Urinary bladder (tissue), 4 donors: ENCODE measurements at places on chromosomes 12 and 14. TPM values are rescaled to one million over a fixed set of nuclear protein-coding genes. Genes with fewer than 3 reads are reported as not detected.

DNA sequence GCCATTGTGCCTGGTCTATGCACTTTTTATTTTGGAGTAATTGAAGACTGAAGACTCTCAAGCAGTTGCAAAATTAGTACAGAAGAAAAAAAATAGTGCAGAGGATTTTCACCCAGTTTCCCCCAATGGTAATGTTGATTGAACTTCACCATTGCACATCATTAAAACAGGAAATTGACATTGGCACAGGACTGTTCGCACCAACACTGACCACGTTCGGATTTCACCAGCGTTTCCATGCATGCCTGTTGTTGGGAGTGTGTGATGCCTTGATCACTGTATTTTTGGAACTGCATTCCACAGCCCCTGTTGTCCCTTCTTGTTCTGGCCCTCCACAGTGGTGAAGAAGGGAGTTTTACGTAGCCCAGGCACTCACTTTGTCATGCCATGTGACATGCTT lies 67.1 kb downstream of the FOXN4 start:
- no peak for DNase-seq

GRCh38 chr14:95608637-95609235 lies 73.9 kb downstream of the GLRX5 start:
- DNase-seq: no peak

- DNase-seq: no peak
These were observed 106.6 kb downstream of the APAF1 start for GRCh38 chr12:98751580-98752115.

DNA sequence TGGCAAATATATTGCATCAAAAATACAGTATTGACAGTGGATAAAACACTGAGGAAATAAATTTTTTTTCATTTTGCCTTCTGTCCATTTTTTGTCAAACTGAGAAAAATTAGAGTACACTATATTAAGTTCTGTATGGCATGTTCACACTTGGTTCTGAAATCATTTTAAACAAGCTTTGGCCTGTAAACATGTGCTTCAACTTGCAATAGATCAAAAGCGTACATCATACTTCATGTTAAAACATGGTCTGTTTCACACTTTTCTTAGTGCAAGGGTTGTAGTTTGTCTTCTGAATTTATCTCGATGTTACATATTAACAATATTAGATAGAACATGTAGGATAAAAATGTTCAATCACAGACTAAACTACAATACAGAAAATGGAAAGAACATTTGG lies 208.0 kb downstream of the PCNX1 start:
- DNase-seq: no peak

DNA sequence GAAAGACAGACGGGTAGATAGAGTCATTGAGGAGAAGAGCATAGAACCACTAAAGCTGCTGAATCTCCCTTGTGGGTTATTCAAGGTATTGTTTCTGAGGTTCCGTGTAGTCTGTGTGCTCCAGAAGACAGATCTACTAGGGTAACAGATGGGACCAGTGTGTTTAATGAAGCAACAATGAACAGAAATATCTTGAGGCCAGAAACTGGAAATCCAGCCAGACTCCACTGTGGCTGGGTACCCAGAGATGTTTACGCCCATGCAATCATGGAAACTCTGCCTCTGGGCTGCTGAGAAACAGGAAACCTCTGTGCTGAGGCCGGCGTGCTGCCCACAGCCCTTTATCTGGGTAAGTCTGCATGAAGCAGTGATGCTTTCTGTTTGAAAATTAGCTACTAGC lies 8.3 kb downstream of the PROX2 start:
- no peak for DNase-seq

- peak; percentile 25 for DNase-seq
These were observed 244.9 kb upstream of the LRIG3 start for GRCh38 chr12:59164991-59165718.

- DNase-seq: no peak
These were observed 72.9 kb downstream of the TRAFD1 start for GRCh38 chr12:112198120-112198733.

- DNase-seq: no peak
These were observed 2.0 kb downstream of the NFKBIA start for GRCh38 chr14:35402323-35403113.

- no peak for DNase-seq
These were observed 48.4 kb downstream of the B4GALNT3 start for GRCh38 chr12:508145-508544.

The SERPINA1 gene
- polyA plus RNA-seq: 51.8 TPM

DNA sequence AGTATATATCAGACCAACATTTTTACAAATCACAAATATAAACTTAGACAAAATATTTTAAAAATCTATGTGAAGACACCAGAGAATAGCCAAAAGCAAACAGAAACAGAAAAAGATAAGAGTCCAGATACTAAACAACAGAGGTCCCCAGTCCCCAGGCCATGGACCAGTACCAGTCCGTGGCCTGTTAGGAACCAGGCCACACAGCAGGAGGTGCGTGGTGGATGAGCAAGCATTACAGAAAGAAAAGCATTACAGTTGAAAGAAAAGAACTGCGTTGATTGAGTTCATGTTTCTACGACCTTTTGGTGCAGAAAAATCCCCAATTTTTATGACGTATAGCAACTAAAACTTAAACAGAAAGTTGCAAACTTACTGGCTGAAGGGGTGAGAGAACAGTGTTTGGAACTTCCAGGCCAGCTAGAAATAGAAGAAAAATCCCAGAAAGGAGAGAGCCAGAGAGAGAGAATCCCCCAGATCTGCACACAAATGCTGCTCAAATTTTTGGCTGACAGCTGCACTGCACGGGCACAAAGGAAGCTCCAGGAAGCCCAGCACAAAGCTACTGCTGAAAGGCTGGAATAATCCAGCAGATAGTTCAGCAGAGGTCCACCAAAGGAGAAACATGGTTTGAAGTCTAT lies 159.6 kb upstream of the C14orf180 start:
- DNase-seq: no peak

The FAM90A1 gene
- 0.16 TPM for polyA plus RNA-seq

The TMEM121 gene
- 6.7 TPM for polyA plus RNA-seq

The KLRC2 gene
- 0.20 TPM for polyA plus RNA-seq
